ENCODE measurements at places on chromosomes 16 and 17. TPM values are rescaled to one million over a fixed set of nuclear protein-coding genes. Genes with fewer than 3 reads are reported as not detected.

CA7 gene
- 0.24 TPM for polyA plus RNA-seq

- no peak for DNase-seq
Observed at GRCh38 chr17:80737106-80738019, 192.7 kb downstream of the RPTOR start.

DNA sequence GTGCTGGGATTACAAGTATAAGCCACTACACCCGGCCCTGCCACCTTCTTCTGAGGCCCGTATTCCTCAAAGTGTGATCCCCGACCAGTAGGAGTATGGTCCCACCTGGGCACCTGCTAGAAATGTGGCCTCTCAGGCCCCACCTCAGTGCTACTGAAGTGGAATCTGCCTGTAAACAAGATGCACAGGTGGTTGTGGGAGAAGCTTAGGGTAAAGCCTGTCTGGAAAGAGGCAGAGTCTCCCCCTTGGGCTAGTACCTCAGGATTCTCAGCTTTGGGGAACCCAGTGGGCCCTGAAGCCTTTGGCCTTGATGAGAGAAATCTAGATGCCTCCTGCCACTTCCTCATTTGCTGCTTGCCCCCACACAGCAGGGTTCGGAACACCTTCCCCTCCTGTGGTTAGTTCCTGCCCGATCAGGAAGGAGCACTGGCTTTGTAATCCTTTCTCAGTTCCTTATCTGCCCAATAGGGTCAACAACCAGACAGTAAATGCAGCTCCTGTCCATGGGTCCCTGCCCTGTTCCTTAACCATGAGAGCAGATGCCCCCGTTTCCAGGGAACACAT lies 25.2 kb downstream of the TK2 start:
- no peak for DNase-seq

DNA sequence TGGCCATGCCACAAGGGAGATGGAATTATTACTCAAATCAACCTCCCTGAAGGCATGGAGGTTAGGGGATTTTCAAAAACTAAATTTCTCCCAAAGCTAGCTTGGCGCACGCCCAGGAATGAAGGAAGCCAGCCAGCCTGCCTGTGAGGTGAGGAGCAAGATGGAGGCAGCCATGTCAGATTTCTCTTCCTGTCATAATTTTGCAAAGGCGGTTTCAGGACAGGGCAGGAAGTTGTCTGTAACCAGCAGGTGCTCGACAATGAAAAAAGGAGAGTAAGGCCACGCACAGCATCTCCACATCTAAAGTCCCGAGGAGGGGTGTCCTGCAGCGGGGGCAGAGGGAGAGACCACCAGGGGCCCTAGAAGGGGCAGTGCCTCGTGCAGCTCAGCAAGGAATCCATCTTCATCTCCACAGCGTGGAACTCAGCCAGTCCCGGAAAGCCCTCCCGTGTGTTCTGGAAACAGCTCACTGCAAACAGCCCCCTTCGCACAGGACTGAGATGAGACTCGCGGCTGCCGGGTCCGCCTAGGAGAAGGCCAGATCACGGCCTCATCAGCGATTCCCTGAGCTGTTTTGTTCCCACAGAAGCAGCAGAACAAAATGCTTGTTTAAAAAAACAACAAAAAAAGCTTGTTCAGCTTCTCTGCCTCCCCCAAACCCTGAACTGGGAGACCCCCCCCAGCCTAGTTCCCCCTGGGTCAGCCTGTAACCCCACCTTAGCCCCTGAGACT lies 47.8 kb downstream of the SLC7A5 start:
- DNase-seq, result no peak

TP53TG3B gene
- not detected for polyA plus RNA-seq

OTOP2 gene
- not detected for polyA plus RNA-seq

GRCh38 chr16:30368122-30368791 lies 2.0 kb downstream of the TBC1D10B start:
- DNase-seq, result no peak

DNA sequence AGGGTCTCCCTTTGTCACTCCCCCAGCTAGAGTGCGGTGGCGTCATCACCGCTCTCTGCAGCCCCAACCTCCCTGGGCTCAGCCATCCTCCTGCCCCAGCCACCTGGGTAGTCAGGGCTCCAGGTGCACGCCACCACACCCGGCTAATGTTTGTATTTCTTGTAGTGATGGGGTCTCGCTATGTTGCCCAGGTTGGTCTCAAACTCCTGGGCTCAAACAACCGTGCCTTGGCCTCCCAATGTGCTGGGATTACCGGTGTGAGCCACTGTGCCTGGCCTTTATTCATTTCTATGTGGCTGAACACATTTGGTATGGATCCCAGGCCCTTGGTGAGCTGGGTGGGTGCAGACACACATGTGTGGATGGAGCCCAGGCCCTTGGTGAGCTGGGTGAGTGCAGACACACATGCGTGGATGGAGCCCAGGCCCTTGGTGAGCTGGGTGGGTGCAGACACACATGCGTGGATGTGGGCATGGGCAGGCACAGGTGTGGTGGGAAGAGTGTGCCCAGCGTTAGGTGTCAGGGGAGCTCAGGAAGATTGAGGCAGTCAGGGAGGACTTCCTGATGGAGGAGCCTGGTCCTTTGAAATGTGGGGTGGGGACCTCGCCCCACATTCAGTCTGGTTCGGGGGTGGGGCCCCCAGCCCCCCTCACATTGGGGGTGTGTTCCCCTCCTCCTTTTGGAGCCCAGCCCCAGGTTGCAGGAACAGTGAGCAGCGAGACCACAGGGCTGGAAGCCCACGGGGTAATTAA lies 37.1 kb downstream of the SOX8 start:
- DNase-seq, result no peak

DNA sequence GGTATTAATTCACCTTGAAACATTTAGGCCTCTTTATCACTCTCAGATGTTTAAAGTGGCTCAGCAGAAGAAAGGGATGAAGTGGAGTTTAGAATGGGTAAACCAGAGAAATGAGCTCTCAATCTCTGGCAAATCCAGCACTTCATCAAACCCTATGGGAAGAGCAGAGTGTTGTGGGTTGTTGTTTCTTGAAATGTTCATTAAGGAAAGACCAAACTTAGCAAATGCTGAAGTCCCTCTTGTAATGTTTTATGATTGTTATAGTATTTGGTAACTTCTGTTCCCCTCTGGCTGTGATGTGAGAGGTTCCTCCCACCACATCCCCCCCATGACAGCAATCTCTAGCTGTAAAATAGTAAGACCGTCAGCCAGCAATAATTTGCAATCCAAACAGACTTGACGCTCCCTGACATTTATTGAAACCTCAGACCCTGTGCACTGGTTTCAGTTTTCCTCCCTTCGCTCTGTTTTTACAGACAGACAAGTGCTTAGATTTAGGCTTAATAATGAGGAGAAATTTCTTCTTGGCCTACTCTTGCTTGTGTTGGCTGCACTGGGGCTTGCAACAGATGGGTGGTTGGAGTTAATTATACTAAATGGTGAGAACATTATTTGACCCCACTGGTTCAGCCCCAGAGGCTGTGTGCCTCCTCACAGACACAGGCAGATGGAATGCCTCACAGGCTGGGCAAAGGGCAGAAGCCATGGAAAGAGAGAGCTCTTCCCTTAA lies 609.4 kb upstream of the SOX9 start:
- peak; percentile 60 for DNase-seq

DNA sequence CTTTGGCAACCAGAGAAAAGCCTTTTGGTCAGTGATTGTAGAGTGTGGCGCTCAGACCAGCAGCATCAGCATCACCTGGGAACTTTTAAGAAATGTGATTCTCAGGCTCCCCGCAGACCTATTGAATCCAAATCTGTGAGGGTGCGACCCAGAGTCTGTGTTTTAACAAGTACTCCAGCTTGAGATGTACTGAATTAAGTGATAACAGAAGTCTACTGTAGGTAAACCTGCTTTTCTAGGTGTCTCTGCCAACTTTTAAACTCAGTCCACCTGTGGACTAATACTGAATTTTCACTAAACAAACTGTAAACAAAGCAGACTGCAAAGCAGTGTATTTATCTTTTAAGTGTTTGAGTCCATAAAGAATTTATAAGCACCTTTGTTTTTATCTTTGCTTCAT lies 43.6 kb downstream of the NUP93 start:
- no peak for DNase-seq

- DNase-seq, result no peak
Observed at GRCh38 chr17:181245-182049, at the start of gene DOC2B. TSS of gene DOC2B (minus strand) at chr17:181650. CDS start at chr17:181479, 171 bp downstream.

AHSP gene
- 6.9 TPM for polyA plus RNA-seq

DNA sequence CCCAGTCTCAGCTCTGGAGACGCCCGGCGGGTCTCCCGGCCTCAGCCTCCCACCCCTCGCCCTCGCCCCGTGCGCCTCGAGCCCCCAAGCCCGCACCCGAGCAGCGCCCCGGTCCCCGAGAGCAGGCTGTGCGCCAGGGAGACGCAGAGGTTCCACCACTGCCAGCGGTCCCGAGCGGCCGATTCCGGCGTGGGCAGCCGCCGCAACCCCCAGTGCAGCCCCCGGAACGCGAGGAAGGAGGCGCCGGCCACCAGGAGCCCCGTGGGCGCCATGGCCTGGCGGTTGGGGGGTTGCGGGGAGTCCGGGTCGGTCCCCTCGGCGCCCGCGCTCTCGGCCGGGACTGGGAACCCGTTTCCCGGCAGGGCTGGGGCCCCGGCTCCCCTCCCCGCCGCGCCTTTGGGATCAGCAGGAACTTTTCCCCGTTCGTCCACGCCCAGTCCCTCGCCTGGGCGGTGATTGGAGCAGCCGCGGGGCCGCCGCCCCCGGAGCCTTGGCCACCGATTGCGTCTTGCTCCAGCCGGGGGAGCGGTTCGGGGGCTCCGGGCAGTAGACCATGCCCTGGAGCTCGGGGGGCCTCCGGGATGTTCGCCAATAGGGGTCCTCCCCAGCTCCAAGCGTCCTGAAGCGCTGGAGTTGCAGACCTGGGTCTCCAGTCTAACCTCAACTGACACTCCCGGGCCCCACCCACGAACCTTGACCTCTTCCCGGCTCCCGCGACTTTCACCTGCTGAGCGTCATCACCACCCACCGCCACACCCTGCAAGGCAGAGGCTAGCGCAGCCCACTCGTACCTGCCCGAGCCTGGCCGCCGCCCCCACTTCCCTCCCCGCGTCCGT lies at the start of gene TLCD2:
Gene TLCD2, minus strand, starts transcription at position 407 of the 836 bp plus-strand sequence. Its CDS starts 135 bp downstream, at position 272.
- DNase-seq, result no peak

DNA sequence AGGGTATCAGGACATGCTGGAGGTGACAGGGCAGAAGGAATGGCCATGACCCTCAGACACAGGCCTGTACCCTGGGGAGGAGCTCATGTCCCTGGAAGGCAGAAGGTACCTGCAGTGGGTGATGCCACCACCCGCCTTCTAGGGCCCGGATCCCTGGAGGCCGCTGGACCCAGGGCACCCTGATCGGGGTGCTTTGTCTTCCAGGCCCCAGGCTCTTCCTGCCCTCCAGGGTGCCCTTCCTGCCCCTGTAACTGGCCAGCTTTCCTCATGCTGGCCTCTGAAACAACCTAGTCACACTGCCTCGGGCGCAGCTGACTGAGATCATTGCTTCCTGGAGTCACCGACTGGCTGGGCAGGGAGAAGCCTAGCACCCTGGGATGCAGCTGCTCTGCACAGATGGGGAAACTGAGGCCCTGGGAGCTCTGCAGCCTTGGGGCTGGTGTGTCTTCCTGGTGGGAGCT lies 5.8 kb downstream of the ADCY7 start:
- no peak for DNase-seq

- DNase-seq, result no peak
Observed at GRCh38 chr17:32525122-32525521, 38.3 kb downstream of the CDK5R1 start.

GRCh38 chr17:49316889-49317675 lies 45.0 kb downstream of the ZNF652 start:
- DNase-seq, result no peak

DNA sequence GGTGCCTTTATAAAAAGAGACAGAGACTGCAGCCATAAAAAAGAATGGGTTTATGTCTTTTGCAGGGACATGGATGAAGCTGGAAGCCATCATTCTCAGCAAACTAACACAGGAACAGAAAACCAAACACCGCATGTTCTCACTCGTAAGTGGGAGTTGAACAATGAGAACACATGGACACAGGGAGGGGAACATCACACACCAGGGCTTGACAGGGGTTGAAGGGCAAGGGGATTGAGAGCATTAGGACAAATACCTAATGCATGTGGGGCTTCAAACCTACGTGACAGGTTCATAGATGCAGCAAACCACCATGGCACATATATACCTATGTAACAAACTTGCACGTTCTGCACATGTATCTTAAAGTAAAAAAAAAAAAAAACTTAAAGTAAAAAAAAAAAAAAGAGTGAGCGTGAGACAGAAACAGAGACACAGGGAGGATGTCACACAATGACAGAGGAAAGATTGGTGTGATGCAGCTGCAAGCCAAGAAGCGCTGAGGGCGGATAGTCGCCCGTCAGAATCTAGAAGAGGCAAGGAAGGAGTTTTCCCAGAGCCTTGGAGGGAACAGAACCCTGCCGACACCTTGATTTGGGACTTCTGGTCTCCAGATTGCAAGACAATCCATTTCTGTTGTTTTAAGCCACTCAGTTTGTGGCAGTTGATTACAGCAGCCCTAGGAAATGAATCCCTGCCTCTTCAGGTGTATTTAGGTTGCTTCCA lies 27.4 kb upstream of the TNS4 start:
- DNase-seq, result no peak

GRCh38 chr17:83201206-83202001 lies 122.0 kb downstream of the METRNL start:
- no peak for DNase-seq

DNA sequence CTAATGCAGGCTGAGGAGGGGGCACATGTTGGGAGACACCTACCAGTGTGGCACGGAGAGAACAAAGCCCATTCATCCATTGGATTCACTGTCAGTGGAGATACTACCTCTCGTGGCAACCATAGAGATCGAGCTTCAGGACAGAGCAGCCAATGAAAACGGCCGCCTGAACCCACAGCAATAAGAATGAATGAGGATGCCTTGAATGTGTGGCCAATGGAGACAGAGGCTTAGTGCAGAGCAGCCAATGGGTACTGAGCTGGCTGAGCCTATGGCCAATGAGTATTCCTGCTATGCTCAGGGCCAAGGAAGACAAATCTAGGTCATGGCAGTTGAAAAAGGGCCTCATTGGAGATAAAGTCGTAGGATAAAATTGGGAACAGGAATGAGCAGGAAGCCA lies 10.9 kb downstream of the ARHGEF15 start:
- DNase-seq, result no peak

PMP22 gene
- polyA plus RNA-seq, result 73.2 TPM

DNA sequence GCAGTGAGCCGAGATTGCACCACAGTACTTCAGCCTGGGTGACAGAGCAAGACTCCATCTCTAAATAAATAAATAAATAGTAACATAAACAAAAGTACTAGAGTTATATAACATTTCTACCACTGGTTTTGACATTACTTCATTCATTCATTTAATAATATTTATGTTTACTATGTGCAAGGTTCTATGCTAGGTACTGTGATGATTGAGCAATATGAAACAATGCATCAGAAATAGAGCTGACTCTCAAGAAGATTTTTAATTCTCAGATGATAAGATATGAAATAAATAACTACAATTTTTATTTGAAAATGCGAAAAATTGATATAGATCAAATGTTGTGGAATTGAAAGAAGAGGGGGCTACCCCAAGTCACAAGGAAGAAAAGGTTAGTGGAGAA lies 8.9 kb upstream of the MED13 start:
- no peak for DNase-seq

Data from right renal pelvis (tissue), 4 donors.